ENCODE measurements at places on chromosomes 12 and 14.
A peak's percentile ranks its signal among the peaks of the same experiment; 100 is the strongest.

GRCh38 chr14:89236851-89237250 is 180.2 kb downstream of the FOXN3 start:
- no peak for DNase-seq

GRCh38 chr12:4211372-4211771 is 62.2 kb upstream of the CCND2 start:
- DNase-seq, result no peak

DNA sequence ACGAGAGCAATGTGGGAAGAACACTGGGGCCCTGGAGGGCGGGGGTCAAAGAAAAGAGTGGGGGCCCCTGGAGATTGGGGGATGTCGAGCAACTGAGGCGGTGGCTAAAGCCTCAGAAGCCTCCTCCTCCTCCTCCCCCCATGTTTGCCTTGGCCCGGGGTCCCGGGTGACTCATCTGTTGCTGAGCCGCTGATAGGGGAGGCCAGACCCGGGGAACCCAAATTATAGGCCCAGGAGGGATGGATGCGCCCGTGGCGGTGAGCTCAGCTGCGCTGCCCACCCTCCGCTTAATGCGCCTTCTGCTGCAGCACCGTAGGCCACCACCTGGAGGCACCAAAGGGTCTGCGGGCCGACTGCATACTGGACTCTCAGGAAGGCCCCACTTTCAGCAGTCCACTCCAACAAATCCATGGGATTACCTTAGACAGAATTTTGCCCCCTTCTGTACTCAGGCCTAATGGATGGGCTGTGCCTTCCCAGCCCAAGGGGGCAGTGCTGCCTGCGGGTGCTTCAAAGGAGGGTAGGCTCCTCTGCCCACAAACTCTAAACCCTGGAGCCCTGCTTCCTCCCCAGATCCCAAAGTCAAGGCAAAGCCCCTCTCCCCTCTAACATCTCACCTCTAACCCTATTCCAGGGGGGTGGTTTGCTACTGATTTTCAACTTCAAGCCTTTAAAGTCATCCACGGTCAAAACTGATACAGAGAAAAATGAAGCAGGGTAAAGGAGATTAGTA is 2.6 kb upstream of the WNT10B start:
- DNase-seq, result peak; percentile 71

DNA sequence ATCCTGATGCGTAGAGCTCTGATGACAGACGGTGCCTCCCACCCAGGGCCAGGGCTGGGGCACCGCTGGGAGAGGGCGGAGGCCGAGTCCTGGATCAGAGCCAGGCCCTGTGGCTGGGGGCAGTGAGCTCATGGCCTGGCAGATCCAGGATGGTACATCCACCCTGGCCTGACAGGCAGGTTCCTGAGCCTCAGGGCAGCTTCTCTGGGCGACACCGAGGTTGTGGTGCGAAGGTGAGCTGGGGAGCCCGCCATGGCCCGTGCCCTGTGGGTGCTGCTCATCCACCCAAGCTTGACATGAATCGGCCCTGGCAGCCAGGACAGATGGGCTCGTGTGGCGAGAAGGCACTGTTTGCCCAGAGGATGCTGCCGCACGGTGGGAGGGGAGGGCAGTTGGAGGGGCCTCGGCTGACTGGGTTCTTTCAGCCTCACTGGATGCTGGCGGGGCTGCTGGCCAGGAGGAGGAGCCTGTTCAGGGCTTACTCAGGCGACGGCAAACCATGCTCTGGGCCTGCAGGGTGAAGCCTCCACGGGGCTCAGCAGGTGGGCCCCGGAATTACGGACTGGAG is 16.6 kb downstream of the LRTM2 start:
- no peak for DNase-seq

GRCh38 chr12:45730348-45731189 is 1.1 kb downstream of the ARID2 start:
- DNase-seq, result peak; percentile 65

DNA sequence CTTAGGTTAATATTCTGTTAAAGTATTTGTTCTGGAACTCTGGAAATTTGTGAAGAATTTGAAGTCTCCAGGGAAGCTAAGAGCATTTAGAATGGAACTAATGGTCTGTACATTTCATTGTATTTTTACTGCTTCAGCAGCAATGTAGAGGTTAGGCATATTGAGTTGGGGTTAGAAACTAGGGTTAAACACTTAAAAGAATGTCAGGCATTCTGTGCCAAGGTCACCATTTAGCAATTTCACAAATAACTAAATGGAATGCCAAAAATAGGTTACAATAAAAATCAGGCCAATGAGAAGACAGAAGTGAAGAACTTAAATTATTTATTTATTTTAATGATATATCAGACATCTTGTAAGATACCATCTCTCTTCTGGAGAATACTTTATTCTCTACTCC is 210.8 kb downstream of the C12orf50 start:
- DNase-seq, result no peak

GRCh38 chr14:75699331-75699730 is 38.3 kb downstream of the TTLL5 start:
- no peak for DNase-seq

GRCh38 chr14:24954037-24954699 is 95.8 kb downstream of the STXBP6 start:
- DNase-seq, result no peak

- no peak for DNase-seq
Measured at GRCh38 chr14:31560759-31561154, 447 bp upstream of the NUBPL start.

DNA sequence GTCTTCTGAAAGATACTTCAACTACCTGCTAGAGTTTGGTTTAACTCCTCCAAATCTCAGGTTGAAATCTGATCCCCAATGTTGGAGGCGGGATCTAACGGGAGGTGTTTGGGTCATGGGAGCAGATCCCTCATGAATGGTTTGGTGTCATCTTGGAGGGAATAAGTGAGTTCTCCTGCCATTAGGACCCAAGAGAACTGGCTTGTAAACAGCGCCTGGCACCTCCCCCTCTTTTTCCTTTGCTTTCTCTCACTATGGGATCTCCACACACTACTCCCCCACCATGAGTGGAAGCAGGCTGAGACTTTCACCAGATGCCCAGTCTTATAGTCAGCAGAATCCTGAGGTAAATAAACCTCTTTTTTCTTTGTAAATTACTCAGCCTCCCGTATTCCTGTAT is 2.5 kb downstream of the CNIH1 start:
- no peak for DNase-seq

- no peak for DNase-seq
Measured at GRCh38 chr12:47071241-47071852, 8.1 kb upstream of the PCED1B start.

- no peak for DNase-seq
Measured at GRCh38 chr14:20622816-20623291, 18.6 kb downstream of the OR6S1 start.

- DNase-seq, result peak; percentile 17
Measured at GRCh38 chr12:132759359-132759758, 2.3 kb downstream of the ANKLE2 start.

DNA sequence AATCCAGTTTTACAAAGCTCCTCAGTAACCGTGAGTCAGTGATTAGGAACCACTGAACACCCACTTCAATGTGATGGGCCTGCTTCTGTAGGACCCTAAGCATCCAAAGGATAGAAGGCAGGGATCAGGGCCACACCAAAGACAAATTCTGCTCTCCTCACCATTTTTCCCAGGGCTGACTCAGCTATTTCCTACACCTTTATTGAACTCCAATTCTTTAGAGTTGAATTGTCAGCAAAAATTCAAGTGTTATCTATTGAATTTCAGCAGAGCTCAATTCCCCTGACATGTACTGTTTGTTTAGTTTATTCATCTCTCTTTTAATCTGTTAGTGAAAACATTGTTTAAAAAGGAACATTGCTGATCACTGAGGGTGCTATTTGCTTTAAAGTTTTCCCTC is 457.7 kb upstream of the TMPO start:
- no peak for DNase-seq

DNA sequence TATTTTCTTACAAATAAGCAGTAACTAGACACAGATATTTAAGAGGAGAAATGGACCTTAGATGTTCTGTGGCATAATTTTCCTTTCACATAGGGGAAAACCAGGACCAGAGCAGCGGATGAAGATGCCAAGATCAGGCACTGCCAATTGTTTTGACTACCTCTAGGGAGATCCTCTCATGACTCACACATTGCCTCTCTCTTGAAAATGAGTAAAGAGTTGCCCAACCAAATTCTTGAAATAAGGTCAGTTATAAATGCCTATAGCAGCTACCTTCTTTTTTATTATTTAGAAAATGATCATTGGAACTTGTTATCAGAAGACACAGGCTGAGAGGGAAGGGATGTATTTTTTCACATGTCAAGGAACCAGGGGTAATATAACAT is 263.4 kb upstream of the PLEKHG7 start:
- DNase-seq, result no peak

DNA sequence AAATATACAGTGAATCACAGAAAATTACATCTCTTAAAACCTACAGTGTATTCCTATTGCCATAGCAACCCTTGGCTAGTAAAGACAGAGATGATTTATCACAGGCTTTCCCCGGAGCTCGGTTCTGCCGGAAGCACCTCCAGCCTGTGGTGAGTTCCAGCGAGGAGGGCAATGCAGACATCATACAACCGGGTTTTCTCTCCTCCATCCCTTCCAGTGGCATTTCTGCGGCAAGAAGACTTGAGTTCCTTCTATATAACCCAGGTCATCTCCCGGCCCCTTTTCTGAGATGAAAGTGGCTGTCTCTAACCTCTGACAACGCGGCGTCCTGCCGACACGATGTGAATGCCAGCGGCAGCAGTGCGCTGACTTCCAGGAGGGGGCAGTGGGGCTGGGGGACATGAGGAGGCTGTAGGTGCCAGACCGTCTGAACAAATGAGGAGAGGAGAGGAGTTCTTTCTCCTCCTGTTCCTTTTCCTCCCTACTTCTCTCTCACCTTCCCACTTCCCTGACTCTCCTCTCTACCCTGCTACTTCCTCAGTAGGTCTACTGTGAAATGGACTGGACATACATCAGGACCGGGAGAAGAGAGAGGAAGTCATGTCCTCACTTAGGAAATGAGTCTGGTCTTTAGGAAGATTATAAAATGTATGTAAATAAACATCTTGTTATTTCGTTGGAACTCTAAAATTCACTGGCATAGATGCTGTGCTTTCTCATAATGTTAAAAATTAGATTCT is 68.6 kb upstream of the MAX start:
- DNase-seq, result peak; percentile 32

DNA sequence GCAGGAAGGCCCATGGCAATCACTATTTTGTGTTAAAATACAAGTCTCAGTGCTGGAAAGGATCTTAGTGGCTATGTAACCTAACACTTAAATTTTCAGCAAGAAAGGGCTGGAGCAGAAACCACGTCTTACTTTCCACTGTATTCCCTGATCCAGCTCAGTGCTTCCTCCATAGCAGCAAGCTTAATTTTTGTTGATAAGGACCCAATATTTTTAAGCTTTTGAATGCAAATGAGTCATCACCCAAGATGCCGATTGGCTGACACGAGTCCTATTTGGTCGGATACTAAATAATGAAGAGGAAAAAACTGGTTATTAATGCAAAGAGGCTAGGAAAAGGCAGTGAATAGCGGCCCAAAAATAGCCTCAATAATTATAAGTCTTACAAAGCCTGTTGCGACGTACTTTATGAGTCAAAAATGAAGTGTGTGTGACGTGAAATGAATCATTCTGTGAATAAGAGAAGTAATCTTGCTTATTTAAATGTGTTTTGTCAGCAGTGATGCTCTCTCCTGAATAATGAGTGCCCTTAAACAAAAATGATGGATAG is 46.9 kb upstream of the IGF1 start:
- no peak for DNase-seq

GRCh38 chr12:104670439-104671408 is 214.0 kb downstream of the CHST11 start:
- no peak for DNase-seq

- no peak for DNase-seq
Measured at GRCh38 chr12:66901138-66901932, 222.5 kb upstream of the GRIP1 start.

- peak; percentile 69 for DNase-seq
Measured at GRCh38 chr12:6180268-6181051, 19.7 kb upstream of the CD9 start.

- DNase-seq, result no peak
Measured at GRCh38 chr14:94163796-94164195, 10.3 kb upstream of the PPP4R4 start.

DNA sequence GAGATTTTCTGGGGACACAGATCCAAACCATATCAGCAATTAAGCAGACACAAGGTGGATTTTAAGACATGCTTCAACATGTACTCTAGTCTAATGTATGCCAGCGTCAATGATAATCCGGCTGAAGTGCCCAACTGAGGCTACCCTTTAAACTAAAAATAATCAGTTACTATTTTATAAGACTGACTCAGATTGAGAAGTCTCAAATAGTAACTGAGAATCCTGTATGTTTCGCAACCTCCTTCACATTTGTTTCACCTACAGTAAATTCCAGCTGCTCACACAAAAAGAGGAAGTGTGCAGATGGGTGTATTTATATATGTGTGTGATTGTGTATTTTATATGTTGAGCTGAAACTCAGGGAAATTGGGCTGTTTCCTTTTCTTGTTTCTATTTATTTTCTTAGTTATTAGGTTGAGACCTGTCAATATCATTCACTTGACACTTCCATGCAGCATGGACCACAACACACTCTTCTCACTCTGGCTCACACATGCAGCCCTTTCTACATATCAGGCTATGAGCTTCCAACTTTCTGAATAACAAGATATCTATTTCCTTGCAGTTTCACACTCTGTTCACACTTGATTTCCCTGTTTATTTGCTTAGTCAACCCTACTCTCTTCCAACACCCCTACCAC is 1224.9 kb upstream of the TMEM132C start:
- DNase-seq, result no peak

GRCh38 chr14:101467181-101467926 is 93.9 kb upstream of the DIO3 start:
- no peak for DNase-seq

DNA sequence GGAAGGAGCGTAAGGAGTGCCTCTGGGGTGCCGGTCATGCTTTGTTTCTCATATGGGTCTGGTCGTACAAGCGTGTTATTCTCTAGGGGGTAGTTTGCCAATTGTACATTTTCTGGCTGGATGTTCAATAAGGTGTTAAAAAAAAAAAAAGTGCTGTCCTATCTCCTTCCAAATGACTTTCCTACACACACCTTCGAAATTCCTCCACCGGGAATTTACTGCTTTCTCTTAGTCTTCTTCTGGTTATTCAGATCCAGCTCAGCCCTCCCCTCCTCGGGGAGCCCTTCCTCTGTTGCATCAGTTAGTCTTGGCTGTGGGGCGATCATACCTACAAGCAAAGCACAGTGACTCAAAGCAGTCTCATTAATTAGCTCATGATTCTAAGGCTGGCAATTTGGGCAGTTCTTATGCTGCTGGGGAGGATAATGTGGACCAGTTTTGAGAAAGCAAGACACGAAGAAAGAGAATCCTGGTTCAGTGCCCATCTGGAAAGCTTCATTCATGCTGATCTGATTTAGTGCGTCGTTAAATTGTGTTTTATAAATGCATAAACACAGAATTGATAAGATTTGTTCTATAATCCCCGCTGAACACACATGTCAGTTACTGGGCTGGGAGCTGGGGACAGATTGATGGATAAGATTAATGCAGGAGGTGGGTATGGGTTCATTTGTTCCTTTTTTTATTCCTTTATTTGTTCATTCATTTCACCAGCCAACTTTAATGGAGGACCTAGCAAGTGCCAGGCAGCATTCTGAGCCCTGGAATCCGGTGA is 9.2 kb upstream of the CLMN start:
- no peak for DNase-seq

GRCh38 chr14:81161749-81162148 is 59.0 kb downstream of the GTF2A1 start:
- no peak for DNase-seq

- DNase-seq, result no peak
Measured at GRCh38 chr12:113658006-113658655, 186.5 kb upstream of the LHX5 start.

GRCh38 chr12:6158255-6158654 is 33.8 kb upstream of the VWF start:
- no peak for DNase-seq

- peak; percentile 32 for DNase-seq
Measured at GRCh38 chr14:96268431-96269358, 12.7 kb downstream of the BDKRB1 start.
